ENCODE measurements at places on chromosomes 13 and 19.
A peak's percentile ranks its signal among the peaks of the same experiment; 100 is the strongest.

DNA sequence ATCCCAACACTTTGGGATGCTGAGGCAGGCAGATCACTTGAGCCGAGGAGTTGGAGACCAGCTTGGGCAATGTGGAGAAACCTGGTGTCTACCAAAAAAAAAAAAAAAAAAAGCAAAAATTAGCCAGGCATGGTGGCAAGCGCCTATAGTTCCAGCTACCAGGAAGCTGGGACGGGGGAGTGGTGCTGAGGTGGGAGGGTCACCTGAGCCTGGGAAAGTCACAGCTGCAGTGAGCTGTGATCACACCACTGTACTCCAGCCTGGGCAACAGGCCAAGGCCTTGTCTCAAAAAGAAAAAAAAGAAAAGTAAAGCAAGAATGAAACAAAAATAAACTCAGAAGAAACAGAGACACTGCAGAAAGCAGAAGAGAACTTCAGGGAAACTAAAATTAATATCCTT, 31.6 kb downstream of the MTRF1 start:
- DNase-seq = peak; percentile 21

GRCh38 chr19:1907563-1908363, 2.6 kb downstream of the ADAT3 start:
- no peak for DNase-seq

GRCh38 chr13:90768116-90768515, 579.4 kb upstream of the MIR17HG start:
- no peak for DNase-seq

- peak; percentile 87 for DNase-seq
Observed at GRCh38 chr19:46970815-46971214, 48.8 kb upstream of the NPAS1 start.

GRCh38 chr19:1609103-1609396, 3.8 kb upstream of the UQCR11 start:
- no peak for DNase-seq

- no peak for DNase-seq
Observed at GRCh38 chr19:10285393-10285792, 1.4 kb upstream of the ICAM4 start.

GRCh38 chr13:44974056-44974793, 15.0 kb downstream of the NUFIP1 start:
- DNase-seq = peak; percentile 68

GRCh38 chr13:109366525-109366924, 419.9 kb downstream of the IRS2 start:
- no peak for DNase-seq

- DNase-seq = no peak
Observed at GRCh38 chr13:110350049-110350448, 43.0 kb downstream of the COL4A2 start.

GRCh38 chr19:32174386-32175113, 170.9 kb upstream of the ZNF507 start:
- DNase-seq = no peak

DNA sequence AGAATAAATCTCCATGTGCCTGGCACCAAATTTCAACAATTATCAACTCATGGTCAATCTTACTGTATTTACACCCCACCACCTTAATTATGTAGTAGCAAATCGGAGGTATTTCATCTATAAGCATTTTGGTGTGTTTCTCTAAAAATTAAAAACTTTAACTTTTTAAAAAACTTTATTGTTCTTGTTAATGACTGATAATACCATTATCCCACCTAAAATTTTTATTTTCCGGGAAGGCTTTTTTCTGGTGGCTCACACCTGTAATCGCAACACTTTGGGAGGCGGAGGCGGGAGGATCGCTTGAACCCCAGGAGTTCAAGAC, 453 bp upstream of the PDCD2L start:
- DNase-seq = no peak

- DNase-seq = no peak
Observed at GRCh38 chr13:37094840-37095239, 10.6 kb downstream of the CSNK1A1L start.

GRCh38 chr19:45952686-45953505, 20.8 kb downstream of the NOVA2 start:
- peak; percentile 50 for DNase-seq

DNA sequence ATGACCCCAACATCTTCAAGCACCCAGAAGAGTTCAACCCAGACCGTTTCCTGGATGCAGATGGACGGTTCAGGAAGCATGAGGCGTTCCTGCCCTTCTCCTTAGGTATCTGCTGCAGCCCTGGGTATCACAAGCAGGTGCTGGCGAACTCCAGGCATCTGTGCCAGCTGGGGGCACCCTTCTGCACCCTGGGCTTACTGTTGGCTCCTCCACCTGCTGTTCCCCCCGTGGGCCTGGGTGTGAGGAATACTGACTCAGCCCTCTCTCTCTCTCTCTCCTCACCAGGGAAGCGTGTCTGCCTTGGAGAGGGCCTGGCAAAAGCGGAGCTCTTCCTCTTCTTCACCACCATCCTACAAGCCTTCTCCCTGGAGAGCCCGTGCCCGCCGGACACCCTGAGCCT, 13.0 kb downstream of the CYP2S1 start:
- peak; percentile 50 for DNase-seq

GRCh38 chr19:17235300-17235970, 9.4 kb downstream of the OCEL1 start:
- DNase-seq = peak; percentile 66

- no peak for DNase-seq
Observed at GRCh38 chr13:109485136-109485794, 301.1 kb downstream of the IRS2 start.

- no peak for DNase-seq
Observed at GRCh38 chr13:64088491-64088890, 2672.8 kb upstream of the PCDH20 start.

DNA sequence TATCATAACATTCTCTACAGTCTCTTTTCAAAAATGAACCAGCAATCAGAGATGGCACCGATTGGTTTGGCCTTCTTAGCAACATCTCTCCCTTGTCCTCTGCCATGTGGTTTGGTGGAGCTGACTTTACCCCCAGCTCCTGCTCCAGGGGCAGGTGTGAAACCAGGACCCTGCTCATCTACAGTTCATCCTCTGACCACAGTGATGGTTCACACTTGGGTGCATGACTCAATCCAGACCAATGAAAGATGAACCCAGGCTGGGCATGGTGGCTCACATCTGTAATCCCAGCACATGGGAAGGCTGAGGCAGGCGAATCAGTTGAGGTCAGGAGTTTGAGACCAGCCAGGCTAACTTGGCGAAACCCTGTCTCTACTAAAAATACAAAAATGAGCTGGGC, 33.6 kb upstream of the FFAR2 start:
- no peak for DNase-seq

DNA sequence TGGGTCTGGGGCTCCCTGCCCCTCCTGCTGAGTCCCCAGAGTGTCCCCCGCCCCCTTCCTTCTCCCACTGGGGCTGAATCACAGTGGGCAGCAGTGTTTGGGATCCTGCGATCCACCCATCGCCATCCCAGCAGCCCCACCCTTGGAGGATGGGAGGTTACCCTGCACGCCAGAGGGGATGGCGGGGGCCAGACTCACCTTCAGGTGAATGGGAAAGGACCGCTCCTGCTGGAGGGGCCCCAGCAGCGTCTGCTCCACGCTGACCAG, 569 bp downstream of the DLEU7 start:
- no peak for DNase-seq

DNA sequence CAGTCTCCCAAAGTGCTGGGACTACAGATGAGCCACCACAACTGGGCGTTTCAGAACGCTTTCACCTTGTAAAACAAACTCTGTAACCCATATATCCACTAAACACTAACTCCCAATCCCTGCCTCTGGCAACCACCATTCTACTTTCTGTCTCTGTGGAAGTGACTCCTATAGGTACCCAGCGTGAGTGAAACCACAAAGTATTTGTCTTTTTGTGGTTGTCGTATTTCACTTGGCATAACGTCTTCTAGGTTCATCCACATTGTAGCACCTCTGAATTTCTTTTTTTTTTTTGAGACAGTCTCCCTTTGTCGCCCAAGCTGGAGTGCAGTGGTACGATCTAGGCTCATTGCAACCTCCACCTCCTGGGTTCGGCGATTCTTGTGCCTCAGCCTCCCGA, 44.8 kb downstream of the BRD4 start:
- no peak for DNase-seq

- DNase-seq = no peak
Observed at GRCh38 chr19:5355076-5355475, 14.5 kb upstream of the PTPRS start.

DNA sequence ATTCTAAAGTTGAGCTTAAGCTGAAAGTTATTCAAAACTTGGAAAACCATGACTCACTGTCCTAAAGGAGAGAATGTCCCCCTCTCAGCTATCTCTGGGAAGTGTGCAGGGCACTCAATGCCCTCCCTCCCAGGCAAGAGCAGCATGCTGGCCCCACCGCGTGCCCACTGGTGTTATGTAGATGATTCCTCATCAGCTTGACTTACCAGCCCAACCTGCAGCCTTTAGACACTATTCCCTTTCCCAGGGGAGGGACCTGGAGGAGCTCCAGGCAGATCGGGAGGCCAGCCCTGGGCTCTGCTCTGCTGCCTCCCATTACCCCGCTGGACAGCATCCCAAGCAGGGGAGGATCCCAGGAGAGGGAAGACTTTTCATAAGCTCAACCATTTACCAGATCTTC, 124.6 kb downstream of the FGF14 start:
- DNase-seq = peak; percentile 70

DNA sequence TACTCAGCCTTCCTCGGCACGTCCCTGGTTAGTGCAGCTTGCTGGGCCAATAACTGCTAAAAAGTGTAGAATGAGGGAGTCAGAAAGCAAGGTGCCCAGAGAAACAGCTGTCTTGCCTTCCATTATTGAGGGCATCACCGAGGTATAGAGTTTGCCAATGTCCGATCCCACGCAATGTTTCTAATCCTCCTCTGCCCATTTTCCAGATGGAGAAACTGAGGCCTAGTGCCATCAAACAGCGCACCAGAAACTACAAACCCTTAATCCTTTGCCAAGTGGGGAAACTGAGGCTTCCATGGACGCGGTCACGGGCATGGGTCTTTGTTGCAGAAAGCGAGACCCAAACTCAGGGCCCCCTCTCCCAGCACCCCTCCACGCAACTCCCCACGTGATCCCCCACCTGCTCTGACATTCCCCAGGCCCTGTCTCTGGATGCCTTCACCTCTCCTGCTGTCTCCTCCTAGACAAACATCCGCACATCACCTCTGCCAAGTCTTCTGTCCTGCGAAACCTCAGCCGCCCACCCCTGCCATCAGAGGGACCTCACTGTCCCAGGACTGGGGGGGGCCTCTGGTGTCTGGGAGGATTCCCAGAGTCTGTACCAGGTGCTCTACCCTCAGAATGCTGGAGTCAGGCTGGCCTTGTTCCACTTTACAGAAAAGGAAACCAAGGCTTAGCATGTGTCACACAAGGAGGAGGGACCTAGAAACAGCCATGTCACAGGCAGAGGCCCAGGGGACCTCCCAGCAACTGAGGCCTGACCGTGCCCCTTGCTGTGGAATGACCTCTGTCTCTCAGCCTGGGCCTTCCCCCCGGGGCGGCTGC, 930 bp upstream of the PDE4C start:
- DNase-seq = no peak

DNA sequence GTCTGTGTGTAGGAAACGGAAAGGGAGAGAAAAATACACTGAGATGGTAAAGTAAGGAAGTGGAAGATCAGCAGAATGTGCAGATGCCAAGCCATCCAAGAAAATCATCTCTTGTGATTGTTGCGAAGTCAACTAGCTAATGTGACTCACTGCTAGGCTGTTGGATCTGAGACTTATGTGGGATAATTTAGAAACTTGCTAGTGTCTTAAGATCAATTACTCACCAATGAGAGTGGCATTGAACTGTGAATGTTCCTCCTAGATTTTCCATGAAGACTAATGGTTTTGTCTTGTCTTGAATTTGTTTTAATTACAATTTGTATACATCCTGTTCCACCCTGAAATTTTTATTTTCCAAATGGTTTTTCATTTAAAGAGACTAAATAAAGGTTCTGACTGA, 771.6 kb downstream of the EFNB2 start:
- peak; percentile 1 for DNase-seq

- DNase-seq = peak; percentile 72
Observed at GRCh38 chr19:10315335-10316214, at the start of gene FDX2. TSS of gene FDX2 (minus strand) at chr19:10316015. CDS start at chr19:10315996, 19 bp downstream.

GRCh38 chr13:91896547-91896946, 498.1 kb downstream of the GPC5 start:
- DNase-seq = no peak

- peak; percentile 61 for DNase-seq
Observed at GRCh38 chr13:94192431-94192975, 287.0 kb downstream of the DCT start.

DNA sequence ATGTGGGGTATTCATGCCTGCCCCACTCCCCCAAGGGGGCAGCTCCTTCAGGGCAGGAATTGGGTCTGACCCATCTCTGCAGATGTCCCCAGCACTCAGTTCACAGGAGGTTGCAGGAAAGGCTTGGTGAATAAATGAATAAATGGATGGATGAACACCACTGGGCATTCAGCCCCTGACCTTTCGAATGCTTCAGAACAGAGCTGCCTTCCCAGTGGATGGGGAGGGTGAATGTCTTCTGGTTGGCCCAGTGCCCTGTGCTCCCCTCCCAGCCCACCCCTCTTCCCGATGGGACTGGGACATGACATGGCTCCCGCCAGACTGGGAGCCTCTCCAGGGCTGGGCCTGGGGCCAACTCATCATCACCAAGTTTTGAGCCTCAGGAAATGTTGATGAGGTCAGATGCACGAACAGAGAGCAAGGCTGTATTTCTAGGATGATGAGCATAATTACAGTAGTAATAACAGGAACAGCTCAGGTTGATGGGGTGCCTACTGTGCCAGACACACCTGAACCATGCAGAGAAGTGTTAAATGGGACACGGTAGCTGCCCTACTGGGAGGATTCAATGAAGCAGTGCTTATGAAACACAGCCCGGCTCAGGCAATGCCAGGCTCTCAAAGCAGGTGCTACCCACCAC, 25.7 kb downstream of the VRK3 start:
- no peak for DNase-seq

GRCh38 chr19:29923653-29924052, 18.4 kb upstream of the URI1 start:
- no peak for DNase-seq

DNA sequence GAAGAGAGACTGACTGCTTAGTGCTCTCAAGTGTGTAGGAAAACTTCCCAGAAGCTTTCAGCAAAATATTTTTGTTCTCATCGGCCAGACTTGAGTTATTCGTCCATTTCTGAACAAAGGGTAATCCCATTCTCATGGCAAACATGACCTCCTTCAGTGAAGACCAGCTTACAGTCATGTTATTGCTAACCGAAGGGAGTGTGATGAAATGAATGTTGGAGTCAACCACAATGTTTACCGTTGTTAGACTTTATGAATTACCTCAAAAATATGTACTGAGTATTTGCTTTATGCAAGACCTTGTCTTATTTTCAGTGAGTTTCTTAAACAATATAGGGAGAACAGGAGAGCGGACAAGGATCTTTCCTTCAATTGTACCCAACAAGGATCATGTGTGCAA, 228.6 kb downstream of the LMO7 start:
- peak; percentile 74 for DNase-seq

- no peak for DNase-seq
Observed at GRCh38 chr19:5131506-5132205, 162.7 kb downstream of the KDM4B start.

DNA sequence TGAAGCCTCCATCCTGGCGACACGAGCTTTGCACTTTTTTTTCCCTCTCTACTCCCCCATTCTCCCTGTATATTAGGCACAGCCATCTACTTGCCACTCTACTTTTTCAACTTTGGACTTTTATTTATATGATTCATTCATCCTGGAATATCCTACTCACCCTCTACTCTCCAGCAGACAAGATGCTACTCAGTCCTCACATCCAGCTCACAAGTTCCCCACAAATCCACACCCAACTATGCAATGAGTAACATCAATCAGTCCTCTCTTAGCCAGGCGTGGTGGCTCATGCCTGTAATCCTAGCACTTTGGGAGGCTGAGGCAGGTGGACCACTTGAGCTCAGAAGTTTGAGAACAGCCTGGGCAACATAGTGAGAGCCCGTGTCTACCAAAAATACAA, 23.9 kb upstream of the URAD start:
- no peak for DNase-seq

All from fibroblast of mammary gland (primary cell).